Uterus (tissue), 4 donors: ENCODE measurements at places on chromosomes 11 and 22. TPM values are rescaled to one million over a fixed set of nuclear protein-coding genes. Genes with fewer than 3 reads are reported as not detected.

Gene SYT13
- not detected for total RNA-seq

Gene CENPM
- not detected for total RNA-seq

Gene CCDC157
- 4.6 TPM for total RNA-seq

GRCh38 chr11:86816251-86816726 lies 15.9 kb downstream of the PRSS23 start:
- H3K4me1 ChIP-seq, result peaks cover 9% of the 10 kb centered on the region
- peak overlapping the region; percentile 96 for H3K27ac ChIP-seq
- H3K36me3 ChIP-seq, result no peaks in the 10 kb centered on the region
- DNase-seq, result peak; percentile 54
- no peak overlapping the region for H3K4me3 ChIP-seq
- no peaks in the 10 kb centered on the region for H3K27me3 ChIP-seq

DNA sequence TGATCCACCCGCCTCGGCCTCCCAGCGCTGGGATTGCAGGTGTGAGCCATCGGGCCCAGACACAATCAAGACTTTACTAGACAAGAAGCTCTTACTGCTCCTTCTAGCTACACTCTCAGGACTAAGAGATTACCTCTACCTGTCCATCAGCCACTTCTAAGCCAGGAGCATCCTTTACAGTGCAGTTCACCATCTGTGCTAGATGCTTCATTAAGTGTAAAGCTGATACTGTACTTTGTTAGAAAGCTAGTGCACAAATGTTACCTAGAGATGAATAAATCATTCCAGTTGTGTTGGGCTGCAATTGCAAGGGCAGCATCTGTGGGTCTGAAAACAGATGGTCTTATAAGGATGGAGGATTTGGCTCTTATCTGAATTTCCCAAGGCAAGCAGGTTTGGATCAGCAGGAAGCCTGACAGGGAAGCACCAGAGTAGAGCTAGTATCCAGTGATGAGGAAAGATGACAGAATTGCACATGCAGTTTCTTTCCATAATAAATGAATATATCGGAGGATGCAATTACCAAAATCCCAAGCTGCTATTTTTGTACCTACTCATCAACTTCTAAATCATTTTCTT lies 58.3 kb downstream of the FAM168A start:
- no peaks in the 10 kb centered on the region for H3K36me3 ChIP-seq
- no peaks in the 10 kb centered on the region for H3K4me1 ChIP-seq
- H3K27ac ChIP-seq, result no peak overlapping the region
- no peak overlapping the region for H3K4me3 ChIP-seq
- no peak for DNase-seq

GRCh38 chr11:34830648-34831047 lies 85.5 kb downstream of the APIP start:
- no peaks in the 10 kb centered on the region for H3K36me3 ChIP-seq
- H3K4me3 ChIP-seq, result no peak overlapping the region
- DNase-seq, result no peak
- H3K27ac ChIP-seq, result no peak overlapping the region

DNA sequence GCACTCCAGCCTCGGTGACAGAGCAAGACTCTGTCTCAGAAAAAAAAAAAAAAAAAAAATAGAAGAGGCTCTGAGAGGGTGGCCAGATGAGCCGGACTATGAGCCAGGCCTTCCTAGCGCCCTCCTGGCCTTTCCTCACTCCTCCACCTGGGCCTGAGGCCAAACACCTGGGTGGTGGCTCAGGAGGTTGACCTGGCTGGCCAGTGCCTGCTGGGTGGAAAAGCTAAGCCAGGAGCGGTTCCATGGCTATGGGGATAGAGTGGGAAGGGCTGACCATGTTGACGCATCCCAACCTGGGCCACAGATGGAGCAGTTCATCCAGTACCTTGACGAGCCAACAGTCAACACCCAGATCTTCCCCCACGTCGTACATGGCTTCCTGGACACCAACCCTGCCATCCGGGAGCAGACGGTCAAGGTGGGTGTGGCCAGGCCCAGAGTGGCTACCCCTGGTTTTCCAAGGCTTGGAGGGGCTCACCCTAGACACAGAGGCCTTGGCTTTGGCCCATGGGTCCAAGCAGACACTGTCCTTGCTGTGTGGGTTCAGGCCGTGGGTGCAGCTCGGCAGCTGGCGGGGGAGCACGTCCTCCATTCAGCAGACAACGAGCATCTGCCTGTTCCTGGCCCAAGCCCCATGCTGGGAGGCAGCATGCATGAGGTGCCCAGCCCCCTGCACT lies 7.6 kb downstream of the SCYL1 start:
- no peaks in the 10 kb centered on the region for H3K36me3 ChIP-seq
- no peak for DNase-seq
- no peak overlapping the region for H3K4me3 ChIP-seq
- H3K27ac ChIP-seq, result no peak overlapping the region

DNA sequence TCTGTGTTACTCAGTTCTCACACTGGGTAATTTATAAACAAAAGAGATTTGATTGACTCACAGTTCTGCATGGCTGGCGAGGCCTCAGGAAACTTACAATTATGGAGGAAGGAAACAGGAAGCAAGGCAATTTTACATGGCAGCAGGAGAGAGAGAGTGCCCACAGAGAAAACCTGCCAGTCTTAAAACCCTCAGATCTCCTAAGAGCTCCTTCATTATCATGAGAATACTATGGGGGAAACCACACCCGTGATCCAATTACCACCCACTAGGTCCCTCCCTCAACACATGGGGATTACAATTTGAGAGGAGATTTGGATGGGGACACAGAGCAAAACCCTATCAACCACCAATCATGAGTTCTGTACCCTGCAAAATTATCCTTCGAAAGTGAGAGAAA lies 1180.8 kb downstream of the JRKL start:
- no peak overlapping the region for H3K27ac ChIP-seq
- no peaks in the 10 kb centered on the region for H3K36me3 ChIP-seq
- DNase-seq, result no peak
- H3K4me3 ChIP-seq, result no peak overlapping the region

GRCh38 chr22:44136112-44136511 lies 44.6 kb upstream of the PARVG start:
- H3K4me3 ChIP-seq, result no peak overlapping the region
- no peak overlapping the region for H3K27ac ChIP-seq
- no peaks in the 10 kb centered on the region for H3K36me3 ChIP-seq

DNA sequence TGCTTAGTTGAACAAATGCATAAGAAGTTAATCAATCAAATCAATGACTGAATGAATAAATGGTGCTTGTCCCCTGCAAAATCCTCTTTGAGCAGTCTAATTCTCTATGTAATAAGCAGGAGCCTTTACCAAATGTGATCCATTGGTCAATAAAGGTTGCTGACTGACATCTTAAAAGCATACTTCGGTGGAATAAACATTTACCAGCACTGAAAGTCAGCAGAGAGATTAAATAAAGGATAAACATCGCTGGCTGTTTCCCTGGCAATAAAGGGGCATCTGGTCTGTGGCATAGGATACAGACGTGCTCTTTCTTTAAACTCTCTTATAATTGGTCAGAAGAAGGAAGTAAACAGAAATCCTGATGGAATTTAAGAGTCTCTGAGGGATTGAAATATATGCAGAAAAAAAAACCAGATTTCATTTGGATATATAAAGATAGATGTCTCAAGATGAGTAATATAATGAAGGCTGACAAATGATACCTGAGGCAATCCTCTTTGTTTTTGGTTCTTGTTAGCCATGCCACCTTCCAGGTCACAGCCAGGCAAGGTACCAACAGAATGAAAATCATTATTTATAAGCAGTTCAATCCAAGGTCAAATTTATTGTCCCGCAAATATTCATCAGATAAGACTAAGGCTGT lies 578.4 kb upstream of the CCDC90B start:
- H3K36me3 ChIP-seq, result no peaks in the 10 kb centered on the region
- H3K4me3 ChIP-seq, result no peak overlapping the region
- H3K4me1 ChIP-seq, result no peaks in the 10 kb centered on the region
- H3K27ac ChIP-seq, result no peak overlapping the region
- no peak for DNase-seq

- H3K4me3 ChIP-seq, result no peak within 1 kb of the TSS
- H3K27ac ChIP-seq, result no peak within 1 kb of the TSS
- no peaks in the 10 kb centered on the region for H3K4me1 ChIP-seq
- no peaks in the 10 kb centered on the region for H3K36me3 ChIP-seq
Measured at GRCh38 chr11:118342503-118343161, at the start of gene CD3D. TSS of gene CD3D (minus strand) at chr11:118342705. CDS start at chr11:118342607, 98 bp downstream.

- no peaks in the 10 kb centered on the region for H3K36me3 ChIP-seq
- no peak for DNase-seq
- H3K4me3 ChIP-seq, result no peak overlapping the region
- no peaks in the 10 kb centered on the region for H3K27me3 ChIP-seq
- H3K4me1 ChIP-seq, result no peaks in the 10 kb centered on the region
Measured at GRCh38 chr22:17915676-17916075, 108.7 kb downstream of the MICAL3 start.

GRCh38 chr22:49140911-49141665 lies 686.6 kb downstream of the BRD1 start:
- H3K27me3 ChIP-seq, result no peaks in the 10 kb centered on the region
- no peak for DNase-seq
- no peaks in the 10 kb centered on the region for H3K4me1 ChIP-seq
- H3K27ac ChIP-seq, result no peak overlapping the region
- H3K36me3 ChIP-seq, result no peaks in the 10 kb centered on the region

DNA sequence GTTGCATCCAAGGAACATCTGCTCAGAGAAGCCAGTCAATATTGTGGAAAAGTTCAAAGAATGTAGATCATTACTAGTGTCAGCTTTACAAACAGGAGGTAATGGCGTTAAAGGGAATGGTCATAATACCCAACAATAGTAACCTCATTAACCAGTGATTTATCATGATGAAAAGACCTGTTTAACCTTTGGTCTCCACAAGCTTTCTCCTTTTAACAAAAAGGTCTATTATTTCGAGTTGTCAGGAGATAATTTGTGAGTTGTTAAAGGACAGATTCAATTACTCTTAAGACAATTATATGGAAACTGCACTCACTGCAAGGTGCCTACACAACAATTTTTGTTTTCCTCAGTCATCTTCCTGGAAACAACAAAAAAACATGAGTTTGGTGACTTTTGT lies 73.8 kb upstream of the HTATIP2 start:
- no peak for DNase-seq
- H3K27me3 ChIP-seq, result no peaks in the 10 kb centered on the region
- no peaks in the 10 kb centered on the region for H3K4me1 ChIP-seq
- no peak overlapping the region for H3K27ac ChIP-seq
- H3K36me3 ChIP-seq, result no peaks in the 10 kb centered on the region
- H3K4me3 ChIP-seq, result no peak overlapping the region

DNA sequence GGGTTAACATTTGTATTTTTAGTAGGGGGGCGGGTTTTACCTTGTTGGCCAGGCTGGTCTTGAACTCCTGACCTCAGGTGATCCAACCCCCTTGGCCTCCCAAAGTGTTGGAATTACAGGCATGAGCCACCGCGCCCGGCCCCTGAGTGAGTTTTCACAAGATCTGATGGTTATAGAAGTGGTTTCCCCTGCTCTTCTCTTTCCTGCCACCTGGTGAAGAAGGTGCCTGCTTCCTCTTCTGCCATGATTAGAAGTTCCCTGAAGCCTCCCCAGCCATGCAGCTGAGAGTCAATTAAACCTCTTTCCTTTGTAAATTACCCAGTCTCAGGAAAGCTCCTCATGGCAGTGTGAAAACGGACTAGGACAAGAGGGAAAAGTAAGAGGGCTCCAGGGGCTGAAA lies 259.1 kb upstream of the PLET1 start:
- no peak for DNase-seq
- H3K36me3 ChIP-seq, result no peaks in the 10 kb centered on the region
- no peak overlapping the region for H3K4me3 ChIP-seq
- no peaks in the 10 kb centered on the region for H3K27me3 ChIP-seq
- H3K4me1 ChIP-seq, result no peaks in the 10 kb centered on the region

DNA sequence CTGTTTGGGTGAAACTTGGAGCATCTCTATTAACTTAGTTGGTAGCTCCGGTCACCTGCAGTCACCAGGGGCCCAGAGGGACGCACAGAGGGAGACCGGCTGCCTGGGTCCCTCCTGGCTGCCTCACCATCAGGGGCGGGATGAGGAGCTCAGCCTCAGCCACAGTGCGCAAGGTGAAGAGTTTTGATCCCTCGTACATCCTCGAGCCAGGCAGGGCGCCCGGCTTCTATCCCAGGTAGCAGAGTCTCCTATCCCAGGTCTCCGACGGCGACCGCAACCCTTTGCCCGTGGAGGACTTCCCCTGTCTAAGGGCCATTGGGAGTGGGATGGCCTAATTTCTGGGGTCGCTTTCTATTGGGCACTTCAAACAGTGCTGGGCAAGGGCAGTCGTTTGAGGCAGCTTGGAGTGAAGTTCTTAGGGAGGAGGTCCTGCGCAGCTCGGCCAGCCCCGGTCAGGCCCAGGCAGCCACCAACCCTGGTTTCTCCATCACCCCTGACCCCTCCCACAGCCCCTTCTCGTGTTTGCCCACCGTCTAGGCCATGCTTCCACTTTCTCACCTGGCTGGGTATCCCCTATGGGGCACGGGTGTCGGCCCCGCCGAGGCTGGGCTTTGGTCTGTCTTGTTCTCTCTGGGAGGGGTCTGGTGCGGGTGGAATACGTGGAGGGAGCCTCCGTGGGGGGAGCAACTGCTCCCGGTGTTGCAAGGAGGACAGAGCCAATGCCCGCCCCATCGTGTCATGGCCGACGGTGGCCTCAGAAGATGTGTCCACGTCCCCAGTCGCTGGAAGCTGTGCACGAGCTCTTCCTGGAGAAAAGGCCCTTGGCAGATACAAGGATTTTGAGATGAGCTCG lies 3.6 kb upstream of the MRGPRG start:
- H3K4me3 ChIP-seq, result no peak overlapping the region
- DNase-seq, result peak; percentile 11
- H3K36me3 ChIP-seq, result no peaks in the 10 kb centered on the region

DNA sequence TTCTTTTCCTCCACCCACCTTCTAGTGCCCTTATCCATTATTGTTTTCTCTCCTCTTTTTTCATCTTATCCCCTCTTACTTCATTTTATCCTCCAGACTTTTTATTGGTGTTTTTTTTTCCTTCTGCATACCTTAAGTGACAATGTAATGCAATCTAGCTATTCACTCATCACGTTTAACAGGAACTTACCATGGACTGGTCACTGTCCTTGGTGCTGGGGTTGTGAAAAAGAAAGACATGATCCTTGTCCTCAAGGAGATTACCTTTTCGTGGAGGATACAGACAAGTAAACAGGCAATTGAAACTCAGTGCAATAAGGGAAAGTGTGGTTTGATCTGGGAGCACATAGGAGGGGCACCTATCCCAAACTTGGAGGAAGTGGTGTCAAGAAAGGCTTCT lies 20.7 kb downstream of the SYT9 start:
- H3K4me3 ChIP-seq, result no peak overlapping the region
- H3K4me1 ChIP-seq, result no peaks in the 10 kb centered on the region
- H3K27ac ChIP-seq, result no peak overlapping the region

GRCh38 chr11:57364851-57365660 lies 15.9 kb downstream of the PRG3 start:
- H3K4me1 ChIP-seq, result no peaks in the 10 kb centered on the region
- H3K36me3 ChIP-seq, result no peaks in the 10 kb centered on the region
- no peak overlapping the region for H3K27ac ChIP-seq
- no peaks in the 10 kb centered on the region for H3K27me3 ChIP-seq
